ENCODE measurements at places on chromosomes 2 and 18. TPM values are rescaled to one million over a fixed set of nuclear protein-coding genes. Genes with fewer than 3 reads are reported as not detected.

The SLC9A4 gene
- total RNA-seq: not detected

The TBR1 gene
- total RNA-seq: not detected

The TEKT4 gene
- total RNA-seq: not detected

The WNT10A gene
- total RNA-seq: 6.8 TPM

The SLC16A14 gene
- 1.0 TPM for total RNA-seq

The TP53I3 gene
- 1.8 TPM for total RNA-seq

The RNF125 gene
- 11.6 TPM for total RNA-seq

The CTAGE1 gene
- total RNA-seq: not detected

The CRYGC gene
- not detected for total RNA-seq

The ACMSD gene
- total RNA-seq: not detected

The PIEZO2 gene
- not detected for total RNA-seq

The SNRNP27 gene
- total RNA-seq: 61.8 TPM

The DSC2 gene
- total RNA-seq: 0.14 TPM

The HJURP gene
- total RNA-seq: 68.4 TPM

The FAM228A gene
- total RNA-seq: not detected

The IL36RN gene
- total RNA-seq: not detected

The MAPRE2 gene
- 70.1 TPM for total RNA-seq

The RAPGEF4 gene
- 0.72 TPM for total RNA-seq

The SAG gene
- total RNA-seq: not detected

The CYP27A1 gene
- total RNA-seq: not detected

The RFTN2 gene
- not detected for total RNA-seq

The CYRIA gene
- 0.16 TPM for total RNA-seq

The PCARE gene
- total RNA-seq: not detected

The ANXA4 gene
- total RNA-seq: 15.2 TPM

The ESPNL gene
- total RNA-seq: not detected

The GALNT14 gene
- 2.1 TPM for total RNA-seq

The FSIP2 gene
- total RNA-seq: not detected

The ABCB11 gene
- total RNA-seq: not detected

The ABCG8 gene
- total RNA-seq: not detected

The ADI1 gene
- 23.7 TPM for total RNA-seq

The ZNF521 gene
- not detected for total RNA-seq

The MEP1B gene
- not detected for total RNA-seq

The HOXD10 gene
- total RNA-seq: not detected

The ELOA2 gene
- not detected for total RNA-seq

The CFAP53 gene
- 0.14 TPM for total RNA-seq

The UGT1A10 gene
- not detected for total RNA-seq

The SIX3 gene
- not detected for total RNA-seq

The SMCHD1 gene
- total RNA-seq: 97.2 TPM

The LOXHD1 gene
- total RNA-seq: 0.12 TPM

The CAPN14 gene
- total RNA-seq: 0.49 TPM

The LYPD6B gene
- not detected for total RNA-seq

The NPAS2 gene
- 7.3 TPM for total RNA-seq

The C18orf54 gene
- 5.7 TPM for total RNA-seq

The INPP4A gene
- 31.6 TPM for total RNA-seq

The ACTR1B gene
- total RNA-seq: 89.6 TPM

Measured in activated naive CD8-positive, alpha-beta T cell treated with anti-CD3 and anti-CD28 coated beads for 36 hours (primary cell).